ENCODE measurements at places on chromosomes 6 and 20.

DNA sequence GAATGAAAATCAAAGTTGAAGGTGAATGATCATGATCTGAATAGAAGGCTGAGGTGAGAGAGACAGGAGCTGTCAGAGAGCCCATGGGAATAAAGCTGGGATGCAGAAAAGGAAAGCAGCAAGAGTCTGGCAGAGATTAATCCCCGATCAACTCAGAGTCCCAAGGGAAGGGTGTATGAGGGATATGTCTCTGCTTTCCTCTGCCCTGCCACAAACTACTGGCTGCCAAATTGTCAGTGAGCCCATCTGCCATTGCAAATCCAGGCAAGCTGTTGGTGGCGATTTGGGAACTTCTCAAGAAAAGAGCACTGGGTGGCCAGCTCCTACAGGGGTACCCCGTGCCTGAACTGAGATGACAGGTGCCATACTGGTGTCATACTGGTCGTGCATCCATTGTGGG, 705.5 kb upstream of the MAN1A1 start:
- no peak for DNase-seq

GRCh38 chr6:114354482-114354881, 11.7 kb upstream of the HS3ST5 start:
- DNase-seq, result no peak

- no peak for DNase-seq
These were observed 152.1 kb downstream of the TTLL2 start for GRCh38 chr6:167476844-167477595.

DNA sequence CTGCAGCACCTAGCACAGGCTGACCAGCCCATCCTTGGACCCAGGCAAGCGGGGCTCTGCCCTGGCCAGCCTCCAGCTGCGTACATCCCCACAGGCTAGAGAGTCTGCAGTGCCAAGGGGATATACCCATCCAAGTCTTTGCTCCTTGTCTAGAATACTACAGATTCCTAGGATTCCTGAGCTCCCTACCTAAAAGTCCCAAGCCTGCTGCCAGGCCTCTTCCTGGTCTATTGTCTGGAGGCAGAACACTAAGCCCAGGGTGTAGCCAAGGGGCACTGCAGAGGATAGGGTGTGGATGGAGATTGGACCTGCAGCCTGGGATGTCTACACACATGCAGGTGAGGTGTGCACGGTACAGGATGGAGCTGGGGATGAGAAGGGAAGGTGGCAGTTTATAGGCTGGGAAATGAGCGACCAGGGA, 90.0 kb upstream of the SIRPA start:
- DNase-seq, result peak; percentile 36

- no peak for DNase-seq
These were observed 64.7 kb upstream of the HS3ST5 start for GRCh38 chr6:114407426-114408035.

All from AG10803 (cell line).